A549 treated with Hydrocortisone at 1 μM for 4 hours (cell line): ENCODE measurements at places on chromosomes 3 and 15. TPM values are rescaled to one million over a fixed set of nuclear protein-coding genes. Genes with fewer than 3 reads are reported as not detected.

Gene GPR160
- 1.4 to 1.9 TPM (median 1.6 TPM) in 5 replicates for total RNA-seq

Gene SNX33
- total RNA-seq, result 11.9 to 14.5 TPM (median 13.9 TPM) in 5 replicates

Gene GNAT1
- 0.21 TPM in 1 of 5 replicates, not detected in the others for total RNA-seq

Gene KLHL24
- 5.5 to 9.2 TPM (median 6.7 TPM) in 5 replicates for total RNA-seq

Gene ECE2
- total RNA-seq, result not detected in 5 replicates

Gene RLBP1
- 0.13 TPM in 1 of 5 replicates, not detected in the others for total RNA-seq

Gene CHDH
- 2.0 to 3.1 TPM (median 2.4 TPM) in 5 replicates for total RNA-seq

Gene HTR3E
- total RNA-seq, result not detected in 5 replicates

Gene KBTBD12
- not detected in 5 replicates for total RNA-seq

Gene SLC35A5
- total RNA-seq, result 14.6 to 18.0 TPM (median 17.2 TPM) in 5 replicates

Gene ATP13A3
- total RNA-seq, result 21.7 to 41.0 TPM (median 29.2 TPM) in 5 replicates

Gene PCSK6
- 11.5 to 12.9 TPM (median 12.2 TPM) in 5 replicates for total RNA-seq

Gene SAXO2
- 1.8 to 2.4 TPM (median 2.1 TPM) in 5 replicates for total RNA-seq
